CD4-positive, alpha-beta T cell treated with Interleukin-15 for 4 hours (primary cell): ENCODE measurements at places on chromosomes 12 and 14.
A peak's percentile ranks its signal among the peaks of the same experiment; 100 is the strongest.

- no peak for DNase-seq
These were observed 8.6 kb upstream of the HDAC7 start for GRCh38 chr12:47828008-47828975.

GRCh38 chr12:14366209-14367039 lies 942 bp downstream of the ATF7IP start:
- DNase-seq: no peak

GRCh38 chr12:60337839-60338549 lies 742.2 kb downstream of the SLC16A7 start:
- no peak for DNase-seq

DNA sequence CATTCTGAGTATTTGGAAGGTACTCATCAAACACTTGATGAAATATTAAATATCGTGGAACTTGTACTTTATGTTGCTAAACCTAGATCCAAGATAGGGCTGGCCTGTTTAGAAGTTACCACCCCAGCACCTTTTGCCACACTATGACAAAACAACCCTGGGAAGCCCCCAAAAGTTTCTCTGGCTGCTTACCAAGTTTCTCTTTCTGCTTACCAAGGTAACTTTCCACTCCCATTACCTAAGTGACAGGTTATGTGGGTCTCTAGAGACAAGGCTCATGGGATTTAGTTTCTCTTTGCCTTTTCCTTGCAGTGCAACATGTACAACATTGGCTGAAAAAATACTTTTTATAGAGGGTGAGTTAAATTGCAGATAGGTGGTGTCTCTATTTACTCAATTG lies 28.9 kb upstream of the PPM1A start:
- no peak for DNase-seq

- DNase-seq: no peak
These were observed 79.8 kb upstream of the DIO2 start for GRCh38 chr14:80291101-80291500.

- DNase-seq: no peak
These were observed 338.1 kb upstream of the TMEM132C start for GRCh38 chr12:127928615-127929571.

GRCh38 chr14:81211844-81212243 lies 8.9 kb downstream of the GTF2A1 start:
- peak; percentile 57 for DNase-seq

- no peak for DNase-seq
These were observed 42.9 kb downstream of the HELB start for GRCh38 chr12:66345212-66345611.

DNA sequence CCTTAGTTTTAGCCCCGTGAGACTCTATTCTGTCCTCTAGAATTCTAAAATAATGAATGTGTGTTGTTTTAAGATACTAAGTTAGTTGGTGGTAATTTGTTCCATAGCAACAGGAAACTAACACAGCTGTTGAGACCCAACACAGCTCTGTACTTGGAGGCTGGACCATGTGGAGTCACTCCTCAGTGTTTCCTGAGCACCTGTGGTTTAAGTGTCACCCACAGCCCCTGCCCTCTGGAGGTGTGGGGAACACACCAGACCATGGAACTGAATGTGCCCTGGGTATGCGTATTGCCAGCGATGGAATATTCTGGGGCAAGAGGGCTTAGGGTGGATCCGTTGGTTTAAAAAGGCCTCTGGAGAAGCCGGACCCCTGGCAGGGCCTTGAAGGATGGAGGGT lies 16.6 kb upstream of the GPR68 start:
- DNase-seq: peak; percentile 61

DNA sequence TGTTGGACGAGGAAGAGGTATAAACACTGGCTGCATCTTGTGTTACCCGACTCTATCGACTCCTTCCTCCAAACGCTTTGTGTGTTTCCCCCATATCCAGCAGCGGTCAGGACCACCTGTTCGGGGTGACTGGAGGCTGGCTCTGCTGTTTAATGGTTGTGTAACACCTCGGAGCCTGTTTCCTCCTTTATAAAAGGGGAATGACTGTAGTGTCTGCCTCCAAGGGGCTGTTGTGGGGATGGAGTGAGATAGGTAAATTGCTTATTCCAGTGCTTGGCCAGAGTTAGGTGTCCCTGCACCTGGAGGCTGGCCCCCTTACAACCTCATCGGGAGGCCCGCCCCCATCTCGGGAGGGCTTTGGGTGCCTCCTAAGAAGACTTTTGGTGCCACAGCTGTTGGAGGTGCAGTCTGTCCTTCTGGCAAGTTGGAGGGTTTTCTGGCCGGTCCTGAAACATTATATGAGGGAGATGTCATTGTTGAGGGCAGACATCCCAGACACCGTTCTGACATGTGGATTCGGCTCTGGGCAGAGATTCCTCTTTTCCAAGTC lies 1.1 kb downstream of the MLXIP start:
- DNase-seq: no peak

DNA sequence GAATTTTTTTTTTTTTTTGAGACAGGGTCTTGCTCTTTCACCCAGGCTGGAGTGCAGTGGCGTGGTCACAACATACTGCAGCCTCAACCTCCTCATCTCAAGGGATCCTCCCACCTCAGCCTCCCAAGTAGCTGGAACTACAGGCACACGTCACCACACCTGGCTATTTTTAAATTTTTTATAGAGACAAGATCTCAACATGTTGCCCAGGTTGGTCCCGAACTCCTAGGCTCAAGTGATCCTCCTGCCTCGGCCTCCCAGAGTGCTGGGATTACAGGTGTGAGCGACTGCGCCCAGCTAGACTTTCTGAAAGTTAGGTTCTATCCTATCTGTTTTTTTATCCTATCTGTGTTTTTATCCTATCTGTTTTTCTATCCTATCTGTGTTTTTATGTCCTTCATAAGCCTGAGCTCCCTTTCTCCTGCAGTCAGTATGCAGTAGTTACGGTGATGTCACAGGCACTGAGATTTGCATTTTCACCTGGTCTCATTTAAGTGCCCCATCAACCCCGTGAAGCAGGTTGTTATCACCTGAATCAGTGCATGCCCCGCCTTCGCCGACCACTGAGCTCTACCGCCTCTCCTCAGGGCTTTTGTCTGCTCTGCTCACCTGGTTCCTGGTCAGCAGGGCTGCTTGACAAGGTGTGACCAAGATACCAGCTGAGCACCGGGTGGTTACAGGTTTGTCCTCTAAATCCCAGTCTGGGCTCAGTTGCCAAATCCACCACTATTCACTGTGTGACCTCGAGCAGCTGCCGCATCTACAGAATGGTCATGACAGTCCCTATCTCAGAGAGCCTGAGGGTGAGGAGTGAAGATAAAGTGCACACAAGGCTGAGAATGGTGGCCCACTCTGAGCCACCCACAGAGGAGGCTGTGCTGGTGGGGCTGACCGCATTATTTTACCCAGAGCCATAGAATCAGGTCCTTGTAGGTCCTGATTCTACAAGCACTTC lies 33.1 kb downstream of the SYNDIG1L start:
- no peak for DNase-seq

DNA sequence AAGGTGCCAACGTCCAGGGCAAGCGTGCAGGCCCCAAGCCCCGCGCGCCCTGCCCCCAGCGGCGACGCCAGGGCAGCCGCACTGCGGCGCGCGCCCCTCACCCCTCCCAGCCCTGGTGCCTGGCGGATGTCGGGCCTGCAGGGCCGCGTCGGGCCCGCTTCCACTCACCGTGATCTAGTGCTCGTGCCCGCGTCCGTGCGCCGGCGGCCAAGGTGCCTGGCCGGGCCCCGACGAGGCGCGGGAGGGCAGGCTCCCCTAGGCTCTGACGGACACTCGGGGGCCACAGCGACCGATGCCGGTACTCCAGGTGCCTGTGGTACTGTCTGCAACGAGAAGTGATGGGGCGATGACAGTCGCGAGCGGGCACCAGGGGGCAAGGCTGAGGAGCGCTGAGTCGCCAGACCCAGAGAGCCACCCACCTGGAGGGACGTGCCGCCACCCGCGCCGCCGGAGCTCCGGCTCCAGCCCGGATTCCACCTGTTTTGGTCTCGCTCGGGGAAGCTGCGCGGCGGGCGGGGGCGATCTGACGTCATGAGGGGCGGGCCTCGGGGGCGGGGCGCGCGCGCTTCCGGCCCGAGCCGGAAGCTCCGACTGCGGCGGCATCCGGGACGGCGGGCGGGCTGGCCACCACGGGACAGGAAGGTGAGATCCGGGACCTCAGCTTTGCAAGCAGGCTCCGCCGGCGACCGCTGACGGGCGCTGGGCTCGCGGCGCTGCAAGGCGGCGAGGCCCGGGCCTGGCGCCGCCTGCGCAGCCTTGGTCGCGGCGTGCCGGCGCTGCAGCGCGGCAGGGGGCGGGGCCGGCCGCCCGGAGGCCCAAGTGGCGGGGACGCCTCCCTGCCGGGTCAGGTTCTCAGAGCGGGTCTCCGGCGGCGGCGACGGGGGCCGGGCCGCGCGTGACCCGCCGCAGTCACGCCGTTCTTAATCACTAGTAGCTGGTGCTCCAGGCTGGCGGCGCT lies at the start of the genes LYSET and MOAP1:
Gene LYSET (plus strand): TSS at position 927 of the 958 bp plus-strand sequence. CDS start 89 bp downstream, outside the sequence.
Gene MOAP1 (minus strand): TSS at position 507 of the 958 bp plus-strand sequence. CDS start 655 bp downstream, outside the sequence.
- peak; percentile 90 for DNase-seq

- DNase-seq: no peak
These were observed 93.9 kb downstream of the FGD4 start for GRCh38 chr12:32493282-32493681.

- DNase-seq: no peak
These were observed 641 bp upstream of the HOXC12 start for GRCh38 chr12:53953831-53954693.

GRCh38 chr12:77124767-77125166 lies 59.4 kb upstream of the E2F7 start:
- no peak for DNase-seq

DNA sequence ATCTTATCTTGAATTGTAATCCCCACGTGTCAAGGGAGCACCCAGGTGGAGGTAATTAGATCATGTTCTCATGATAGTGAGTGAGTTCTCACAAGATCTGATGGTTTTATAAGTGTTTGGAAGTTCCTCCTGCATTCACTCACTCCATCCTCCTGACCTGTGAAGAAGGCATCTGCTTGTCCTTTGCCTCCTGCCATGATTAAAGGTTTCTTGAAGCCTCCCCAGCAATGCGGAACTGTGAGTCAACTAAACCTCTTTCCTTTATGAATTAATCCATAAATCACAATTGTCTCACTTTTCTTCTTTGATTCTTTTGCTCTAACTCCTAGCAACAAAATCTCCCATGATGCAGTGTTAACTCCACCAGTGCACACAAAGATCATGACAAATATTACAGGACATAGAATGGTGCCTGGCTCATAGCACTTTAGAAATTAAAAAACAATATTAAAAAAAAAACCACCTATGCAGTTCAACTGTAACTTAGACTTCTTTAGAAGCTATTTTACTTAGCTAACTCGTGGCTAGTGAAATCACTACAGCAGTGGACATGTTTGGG lies 37.6 kb upstream of the MGAT4C start:
- DNase-seq: no peak

GRCh38 chr14:84969501-84969900 lies 560.4 kb upstream of the FLRT2 start:
- DNase-seq: no peak

- no peak for DNase-seq
These were observed 25.7 kb upstream of the SERPINA4 start for GRCh38 chr14:94535506-94535905.

GRCh38 chr14:34851395-34851794 lies 23.8 kb downstream of the BAZ1A start:
- DNase-seq: no peak

GRCh38 chr14:104973135-104973384 lies 5.1 kb downstream of the AHNAK2 start:
- DNase-seq: no peak

DNA sequence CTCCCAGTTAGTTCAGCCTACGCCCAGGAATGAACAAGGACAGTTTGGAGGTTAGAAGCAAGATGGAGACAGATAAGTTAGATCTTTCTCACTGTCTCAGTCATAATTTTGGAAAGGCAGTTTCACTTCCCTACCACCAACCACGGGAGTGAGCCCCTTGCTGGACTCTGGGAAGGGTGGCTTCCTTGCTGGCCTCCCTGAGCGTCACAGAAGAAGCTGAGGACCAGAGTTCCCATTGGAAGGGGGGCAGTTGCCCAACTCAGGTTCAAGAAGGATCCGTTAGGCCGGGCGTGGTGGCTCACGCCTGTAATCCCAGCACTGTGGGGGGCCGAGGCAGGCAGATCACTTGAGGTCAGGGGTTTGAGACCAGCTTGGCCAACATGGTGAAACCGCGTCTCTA lies 106.2 kb upstream of the MAX start:
- DNase-seq: no peak

DNA sequence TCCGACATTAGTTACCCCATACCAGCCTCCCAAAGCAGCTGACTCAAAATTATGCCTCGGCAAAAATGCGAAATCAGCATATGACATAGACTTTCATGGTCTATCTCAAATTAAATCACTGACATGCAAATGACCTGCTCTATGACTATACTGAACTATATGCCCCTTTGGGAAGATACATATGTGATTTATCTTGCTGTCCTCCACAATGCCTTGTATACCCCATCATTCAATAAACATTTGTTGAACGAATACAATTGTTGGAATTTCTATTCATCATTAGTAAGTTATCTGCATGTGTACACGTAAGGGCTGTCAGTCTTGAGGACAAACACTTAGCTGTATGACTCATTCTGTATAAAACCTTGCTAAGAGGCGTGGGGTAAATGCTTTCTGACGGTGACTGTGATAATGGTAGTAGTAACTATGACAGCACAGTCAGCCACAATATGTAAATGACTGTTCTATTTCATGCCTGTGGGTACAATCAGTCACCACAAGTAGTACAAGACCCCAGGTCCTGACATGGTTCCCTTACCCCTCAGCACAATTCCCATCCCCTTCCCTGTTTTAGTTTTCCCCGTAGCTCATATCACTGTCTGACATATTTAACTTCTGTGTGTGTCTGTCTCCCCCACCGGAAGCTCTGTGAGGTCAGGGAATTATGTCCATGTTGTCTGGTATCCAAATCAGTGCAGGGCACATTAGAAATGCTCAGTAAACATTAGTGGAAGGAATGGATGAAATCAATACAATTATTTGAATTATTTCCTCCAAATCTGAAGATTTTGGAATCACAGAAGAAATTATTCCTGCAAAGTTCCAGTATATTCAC lies 42.8 kb downstream of the STXBP6 start:
- no peak for DNase-seq

- no peak for DNase-seq
These were observed 153.0 kb downstream of the KIF26A start for GRCh38 chr14:104291123-104292000.

GRCh38 chr12:27336282-27336653 lies 3.6 kb downstream of the BMAL2 start:
- DNase-seq: no peak

GRCh38 chr12:25585662-25586061 lies 32.6 kb upstream of the LMNTD1 start:
- no peak for DNase-seq

DNA sequence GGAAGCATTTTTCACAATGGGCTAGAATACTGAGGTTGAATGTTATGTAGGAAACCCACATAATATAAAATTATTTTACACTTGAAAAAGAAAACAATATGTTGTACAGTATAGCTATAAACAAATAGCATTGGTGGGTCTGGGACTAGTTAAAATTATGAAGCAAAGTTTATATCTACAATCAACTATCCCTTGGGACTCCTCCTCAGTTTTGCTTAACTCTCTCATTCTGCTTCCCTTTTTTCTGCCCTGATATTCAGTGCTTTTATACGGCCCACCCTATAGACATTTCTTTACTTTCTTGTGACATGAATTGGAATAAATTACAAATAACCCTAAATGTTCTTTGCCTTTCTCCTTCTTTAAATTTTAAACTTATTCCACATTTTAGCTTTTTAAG lies 300.5 kb downstream of the FBXL14 start:
- no peak for DNase-seq

GRCh38 chr14:103104654-103105452 lies 10.3 kb downstream of the EXOC3L4 start:
- DNase-seq: peak; percentile 71
